ENCODE measurements at places on chromosomes 12 and 14.

DNA sequence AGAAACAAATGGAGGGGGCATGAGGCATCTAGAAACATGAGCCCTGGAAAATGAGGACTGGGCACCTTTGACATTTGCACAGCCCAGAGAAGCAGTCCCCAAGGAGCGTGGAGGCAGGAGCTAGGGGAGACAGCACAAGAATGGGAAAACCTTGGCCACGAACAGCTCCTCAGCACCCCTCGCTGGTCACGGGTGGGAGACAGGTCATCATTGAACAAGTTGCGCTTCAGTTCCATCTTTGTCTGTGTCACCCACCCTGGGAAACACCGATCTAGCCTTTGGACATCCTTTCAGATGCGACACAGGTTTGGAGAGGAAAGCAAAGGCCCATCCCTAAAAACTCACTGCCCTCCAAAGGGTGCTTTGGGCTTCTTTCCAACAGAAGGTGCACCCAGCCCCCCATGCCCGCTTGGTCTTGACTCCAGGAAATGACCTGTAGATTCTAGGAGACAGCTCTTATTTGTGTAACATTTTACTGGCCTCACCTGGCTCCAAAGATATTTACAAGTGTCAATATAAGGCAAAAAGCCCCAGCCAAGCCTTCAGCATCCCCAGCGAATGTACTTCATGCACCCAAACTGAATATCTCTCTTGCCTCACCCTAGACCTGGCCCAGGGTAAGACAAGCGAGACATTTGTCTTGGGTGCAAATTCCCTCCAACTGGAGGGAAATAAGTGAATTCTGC is 28.8 kb upstream of the CLMN start:
- DNase-seq = no peak

DNA sequence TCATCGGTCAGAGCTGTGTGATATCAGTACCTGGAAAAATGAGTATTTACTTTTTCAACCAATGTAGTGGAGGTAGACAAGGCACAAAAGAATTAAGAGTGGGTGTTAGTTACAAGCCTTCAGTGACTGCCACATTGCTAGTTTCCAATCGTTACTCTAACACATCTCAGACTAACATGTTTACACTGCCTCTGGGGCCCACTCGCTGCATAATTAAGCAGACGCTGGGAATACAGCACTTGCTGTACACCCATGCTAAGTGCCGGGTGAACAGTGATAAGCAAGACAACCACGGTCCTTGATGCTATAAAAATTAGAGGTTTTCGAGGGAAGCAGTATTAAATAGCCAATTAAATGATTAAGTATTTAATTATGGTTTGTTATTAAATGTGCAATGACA is 1147.6 kb downstream of the AACS start:
- DNase-seq = no peak

- DNase-seq = no peak
Measured at GRCh38 chr12:121649819-121650353, 19.6 kb downstream of the MORN3 start.

- no peak for DNase-seq
Measured at GRCh38 chr14:55084401-55085059, 33.1 kb downstream of the MAPK1IP1L start.

DNA sequence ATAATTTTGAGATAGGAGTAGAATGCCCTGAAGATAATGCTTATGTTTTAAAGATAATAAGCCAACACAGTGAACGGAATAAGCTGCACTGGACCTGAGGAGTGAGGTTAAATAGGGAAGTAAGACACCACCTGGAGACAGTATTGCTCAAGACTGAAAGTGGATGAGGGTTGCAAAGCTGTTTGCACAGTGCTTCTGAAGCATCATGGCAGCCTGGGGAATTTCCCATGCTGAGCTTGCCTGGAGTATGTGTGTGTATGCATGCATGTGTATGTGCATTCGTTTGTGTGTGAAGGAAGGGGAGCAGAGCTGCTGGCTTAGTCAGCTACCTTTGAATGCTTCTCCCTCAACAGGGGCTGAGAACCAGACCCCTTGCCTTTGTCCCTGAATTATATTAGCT is 35.8 kb downstream of the BHLHE41 start:
- DNase-seq = no peak

DNA sequence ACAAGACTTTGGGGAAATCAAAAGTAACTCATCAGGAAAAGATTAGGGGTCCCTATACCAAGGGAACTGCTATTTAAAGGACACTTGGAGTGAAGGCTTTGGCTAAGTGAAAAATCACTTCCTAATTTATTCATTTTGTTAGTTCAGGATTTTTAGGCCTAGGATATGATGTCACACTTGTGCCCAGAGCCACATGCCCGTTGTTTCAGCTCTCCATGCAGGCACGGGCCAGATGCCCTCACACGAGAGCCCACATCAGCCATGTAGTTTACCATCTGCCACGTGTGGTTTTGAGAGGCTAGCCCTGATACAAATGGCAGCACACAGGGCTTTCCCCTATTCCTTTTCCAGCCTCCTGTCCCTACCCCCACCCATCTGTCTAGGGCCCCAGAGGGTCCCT is 11.9 kb upstream of the LRP1-AS start:
- no peak for DNase-seq

DNA sequence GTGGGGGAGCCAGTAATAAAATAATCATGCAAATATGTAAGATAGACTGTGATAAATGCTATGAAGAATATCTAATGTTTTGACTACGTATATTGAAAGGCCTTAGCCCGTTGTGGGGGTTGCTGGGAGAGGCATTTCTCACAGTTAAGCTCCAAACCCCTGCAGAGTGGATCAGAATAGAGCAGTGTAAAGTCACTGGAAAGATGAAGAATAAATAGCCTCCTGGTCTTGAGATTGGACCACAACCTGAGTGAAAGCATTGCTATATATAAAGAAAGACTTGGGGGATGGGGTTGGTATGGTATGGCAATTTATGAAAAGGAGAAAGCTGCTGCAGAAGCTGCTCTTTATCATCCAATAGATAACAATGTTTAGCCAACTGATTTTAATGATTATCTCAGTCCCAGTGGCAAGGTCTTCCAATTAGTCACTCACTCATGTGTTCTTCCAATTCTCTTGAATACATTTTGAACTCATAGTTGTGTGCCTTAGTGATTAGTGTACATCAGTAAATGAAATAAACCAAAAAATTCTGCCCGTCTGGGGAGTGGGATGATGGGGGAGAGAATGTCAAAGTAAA is 10.2 kb downstream of the PLEKHA5 start:
- no peak for DNase-seq

- DNase-seq = no peak
Measured at GRCh38 chr14:64834965-64835364, 44.7 kb downstream of the SPTB start.

GRCh38 chr12:88518863-88519403 is 61.3 kb downstream of the KITLG start:
- DNase-seq = no peak

GRCh38 chr12:91099341-91099740 is 12.0 kb downstream of the LUM start:
- no peak for DNase-seq

- no peak for DNase-seq
Measured at GRCh38 chr12:41277946-41278267, 89.8 kb downstream of the PDZRN4 start.

DNA sequence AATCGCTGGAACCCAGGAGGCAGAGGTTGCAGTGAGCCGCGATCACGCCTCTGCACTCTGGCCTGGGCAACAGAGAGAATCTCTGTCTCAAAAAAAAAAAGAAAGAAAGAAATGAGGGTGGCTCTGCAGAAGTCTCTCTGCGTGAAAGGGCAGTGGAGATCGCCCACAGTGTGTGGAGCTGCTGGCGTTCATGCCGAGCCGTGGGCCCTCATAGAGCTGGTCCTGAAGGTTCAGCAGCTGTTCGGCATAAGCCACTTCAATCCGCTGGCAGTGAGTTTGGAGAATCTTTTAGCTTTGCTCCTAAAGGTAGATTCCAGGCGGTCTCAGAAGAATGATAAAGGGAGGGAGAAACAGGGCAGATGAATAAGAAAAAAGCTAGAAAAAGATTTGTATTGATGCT is 36.7 kb upstream of the ATP2A2 start:
- DNase-seq = no peak

GRCh38 chr12:108175310-108175709 is 46.2 kb downstream of the WSCD2 start:
- no peak for DNase-seq

- DNase-seq = no peak
Measured at GRCh38 chr12:103586132-103586531, 941 bp upstream of the STAB2 start.

DNA sequence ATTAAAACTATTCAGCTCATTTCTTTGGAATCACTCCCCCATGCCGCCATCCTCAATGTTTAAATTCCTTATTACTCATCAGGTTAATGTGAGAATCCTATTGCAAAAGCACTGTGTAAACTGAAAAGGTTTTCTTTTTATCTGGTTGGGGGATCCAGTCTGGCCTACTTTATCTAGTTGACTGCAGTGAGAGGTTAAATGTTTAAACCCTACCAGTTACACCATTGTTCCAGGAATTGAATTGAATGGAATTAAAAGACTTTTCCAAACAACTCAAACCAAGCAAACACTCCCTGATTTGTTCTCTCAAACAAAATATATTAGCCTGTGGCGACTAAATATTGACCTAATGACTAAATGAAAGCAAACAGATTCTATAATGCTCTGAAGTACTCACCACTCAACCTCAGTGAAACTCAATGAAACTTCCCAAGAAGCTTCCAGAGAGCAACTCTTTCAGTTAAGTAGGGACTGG is 100.5 kb downstream of the VEZT start:
- DNase-seq = no peak

GRCh38 chr14:106586098-106586704 is 1059.8 kb downstream of the TMEM121 start:
- peak; percentile 70 for DNase-seq

DNA sequence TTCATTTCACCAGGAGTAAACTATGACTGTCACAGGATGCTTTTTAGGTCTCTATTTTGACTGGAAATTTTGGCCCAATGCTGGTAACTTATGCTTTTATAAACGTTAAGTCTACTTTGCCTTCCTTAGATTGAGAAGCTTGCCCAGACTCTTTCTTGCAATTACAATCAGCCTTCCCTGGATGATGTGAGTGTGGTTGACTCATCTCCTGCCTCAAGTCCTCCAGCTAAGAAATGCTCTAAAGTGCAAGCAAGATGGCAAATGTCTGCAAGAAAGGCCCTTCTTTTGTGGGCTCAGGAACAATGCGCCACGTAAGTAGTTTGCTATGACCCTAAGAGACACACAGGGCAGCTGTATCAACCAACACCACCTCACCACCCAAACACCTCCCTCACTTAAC is 96.9 kb downstream of the SYNE2 start:
- no peak for DNase-seq

DNA sequence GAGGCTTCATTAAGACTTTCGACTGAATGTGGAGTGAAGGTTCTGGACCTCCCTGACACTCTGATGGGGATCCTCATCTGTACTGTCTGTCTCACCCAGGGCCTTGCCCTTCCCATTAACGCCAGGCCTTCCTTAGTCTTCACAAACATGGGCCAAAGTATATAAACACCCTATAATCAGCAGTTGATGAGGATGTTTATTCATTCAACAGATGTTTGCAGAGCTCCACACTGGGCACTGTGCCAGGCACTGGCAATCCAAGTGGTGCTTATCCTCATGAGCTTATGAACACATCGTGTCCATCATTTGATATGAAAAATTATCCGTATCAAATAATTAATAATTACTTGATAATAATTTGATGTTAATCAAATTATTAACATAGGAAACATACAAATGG is 454.4 kb downstream of the FUT8 start:
- no peak for DNase-seq

DNA sequence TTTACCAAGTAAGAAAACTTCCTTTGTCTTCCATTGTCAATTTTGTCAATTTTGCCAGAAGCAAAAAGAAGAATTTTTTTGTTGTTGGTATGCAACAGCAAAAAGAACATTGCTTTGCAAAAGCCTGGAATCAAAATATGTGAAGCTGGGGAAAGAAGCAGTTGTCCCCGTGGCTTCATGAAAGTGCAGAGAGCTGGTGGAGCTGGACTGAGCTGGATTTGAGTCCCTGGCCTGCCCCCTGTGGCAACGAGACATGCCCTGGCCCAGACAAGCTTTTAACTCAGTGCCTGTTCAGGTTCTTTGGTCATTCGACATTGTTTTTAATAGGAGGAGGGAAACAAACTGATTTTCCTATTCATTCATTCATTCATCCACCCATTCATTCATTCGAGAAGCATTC is 70.3 kb downstream of the SLC15A4 start:
- no peak for DNase-seq

- DNase-seq = no peak
Measured at GRCh38 chr14:75254381-75254822, 24.2 kb upstream of the FOS start.

- DNase-seq = no peak
Measured at GRCh38 chr12:71504476-71504875, 64.9 kb downstream of the LGR5 start.

- no peak for DNase-seq
Measured at GRCh38 chr12:70154960-70155589, 88.2 kb upstream of the CNOT2 start.

DNA sequence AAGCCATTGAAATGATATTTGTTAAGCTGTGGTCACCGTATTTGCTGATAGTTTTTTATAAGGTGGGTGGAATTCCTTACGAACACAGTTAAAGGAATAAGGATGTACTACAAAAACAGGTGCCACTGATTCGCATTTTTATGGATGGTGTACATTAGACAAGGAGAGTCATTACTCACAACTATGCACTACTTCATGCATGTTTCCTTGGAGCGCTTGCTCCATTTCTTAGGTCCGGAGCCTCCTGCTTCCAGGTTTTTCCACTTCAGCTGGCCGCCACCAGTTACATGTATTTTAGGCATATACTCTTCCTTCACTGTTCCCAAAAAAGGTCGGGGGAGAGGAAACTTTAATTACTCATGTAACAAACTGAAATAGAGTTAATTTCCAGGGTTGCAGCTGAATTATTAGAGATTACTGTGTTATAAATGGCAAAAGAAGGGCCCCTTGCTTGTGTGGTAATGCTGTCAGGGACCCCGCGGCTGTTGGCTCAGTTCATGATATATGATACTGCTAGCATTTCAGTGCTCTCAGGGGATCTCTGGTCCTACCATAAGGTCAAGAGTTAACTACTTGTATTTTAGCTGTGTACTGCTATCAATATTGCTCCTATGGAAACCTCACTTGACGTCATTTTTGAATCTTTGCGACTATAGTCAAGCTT is 454.7 kb downstream of the NPAS3 start:
- DNase-seq = no peak

GRCh38 chr14:20559461-20559904 is 1.4 kb downstream of the RNASE9 start:
- no peak for DNase-seq

- no peak for DNase-seq
Measured at GRCh38 chr14:101730626-101731186, 30.8 kb upstream of the PPP2R5C start.

GRCh38 chr12:94676031-94676641 is 25.8 kb upstream of the TMCC3 start:
- no peak for DNase-seq

GRCh38 chr12:58728397-58728796 is 191.9 kb downstream of the LRIG3 start:
- DNase-seq = no peak
